ENCODE measurements at places on chromosomes 7 and 10. TPM values are rescaled to one million over a fixed set of nuclear protein-coding genes. Genes with fewer than 3 reads are reported as not detected.

DNA sequence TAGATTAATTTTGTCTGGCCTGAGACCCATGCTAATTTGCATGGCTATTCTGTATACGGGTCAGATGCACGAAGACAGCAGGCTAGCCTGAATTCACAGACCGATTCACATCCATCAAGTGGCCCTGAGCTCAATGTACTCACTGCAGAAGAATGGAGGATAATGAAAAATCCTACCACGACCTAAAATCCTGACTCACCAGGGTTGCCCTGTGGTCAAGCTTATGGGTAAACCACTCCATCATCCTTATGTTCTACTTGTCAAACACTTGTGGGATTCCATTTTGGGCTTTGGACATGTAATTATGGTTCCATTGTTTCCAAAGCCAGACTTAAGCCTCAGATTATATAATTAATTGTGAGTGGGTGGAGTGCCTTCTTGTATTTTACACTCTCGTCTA is 110.4 kb upstream of the ZNF438 start:
- peak; percentile 83 for DNase-seq

DNA sequence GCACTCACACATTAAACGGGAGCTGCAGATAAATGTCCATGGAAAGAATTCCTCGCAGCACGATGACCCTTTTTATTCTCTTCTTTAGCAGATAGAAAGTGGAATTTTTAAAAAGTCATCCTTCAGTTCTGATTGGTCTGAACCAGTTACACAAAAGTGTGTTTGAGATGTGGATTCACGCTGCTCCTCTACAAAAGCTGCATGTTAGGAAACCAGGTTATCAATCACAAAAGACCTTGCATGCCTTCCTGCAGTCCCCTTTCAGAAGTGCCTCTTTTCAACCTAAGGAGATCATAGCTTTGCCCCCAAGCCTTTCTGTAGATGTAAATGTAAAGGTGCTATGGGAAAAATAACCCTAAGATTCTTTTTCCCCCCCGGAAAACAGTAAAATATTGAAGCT is 299.7 kb downstream of the PLXDC2 start:
- no peak for DNase-seq

DNA sequence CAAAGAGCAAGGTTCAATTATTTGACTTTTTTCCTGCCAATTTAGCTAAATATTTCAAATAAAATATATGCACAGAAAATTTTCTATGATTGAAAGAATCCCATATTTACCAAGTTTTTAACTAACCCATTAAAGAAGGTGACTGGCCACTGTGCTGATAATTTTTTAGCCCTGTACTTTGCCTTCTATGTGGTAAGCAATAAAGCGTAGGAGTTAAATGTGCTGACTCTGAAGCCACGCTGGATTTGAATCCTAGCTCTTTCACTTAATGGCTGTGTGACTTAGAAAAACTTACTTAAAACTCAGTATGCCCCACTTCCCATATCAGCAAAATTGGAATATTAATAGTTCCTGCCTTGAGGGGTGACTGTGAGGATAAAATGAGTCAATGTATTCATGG is 82.1 kb downstream of the NEUROD6 start:
- no peak for DNase-seq

DNA sequence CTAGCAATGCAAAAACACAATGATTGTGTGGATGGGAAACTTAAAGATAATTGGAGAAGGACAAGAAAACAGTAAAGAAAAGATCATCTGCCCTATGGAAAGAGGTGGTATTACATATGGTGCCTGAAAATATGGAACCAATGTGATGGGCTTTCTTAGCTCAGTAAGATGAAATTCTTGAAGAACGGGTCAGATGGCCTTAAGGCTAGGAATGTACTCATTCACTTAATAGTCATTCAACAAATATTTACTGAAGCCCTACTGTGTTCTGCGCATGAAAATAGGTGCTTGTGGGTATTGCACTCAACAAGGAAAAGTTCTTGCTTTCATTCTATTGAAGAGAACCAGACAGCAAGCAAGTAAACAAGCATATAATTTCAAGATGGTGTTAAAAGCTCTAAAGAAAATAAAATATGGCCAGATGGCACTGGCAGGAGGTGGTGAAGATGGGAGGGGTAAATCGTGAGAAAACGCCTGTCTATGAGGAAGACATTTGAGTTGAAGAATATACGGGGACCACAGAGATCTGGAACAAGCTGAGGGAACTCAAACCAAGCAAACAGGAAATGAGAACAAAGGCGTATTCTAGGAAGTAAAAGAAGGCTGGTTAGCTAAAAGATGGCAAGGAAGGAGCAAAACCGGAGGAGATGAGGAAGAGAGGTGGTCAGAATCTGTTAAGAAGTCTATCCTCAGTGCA is 179.7 kb downstream of the ANK3 start:
- DNase-seq = peak; percentile 6

- no peak for DNase-seq
Observed at GRCh38 chr10:24551161-24551560, 172.5 kb downstream of the ARHGAP21 start.

GRCh38 chr7:99372275-99373090 is 2.0 kb upstream of the ARPC1B start:
- DNase-seq = peak; percentile 84

GRCh38 chr10:71590781-71591350 is 128.7 kb downstream of the C10orf105 start:
- no peak for DNase-seq

DNA sequence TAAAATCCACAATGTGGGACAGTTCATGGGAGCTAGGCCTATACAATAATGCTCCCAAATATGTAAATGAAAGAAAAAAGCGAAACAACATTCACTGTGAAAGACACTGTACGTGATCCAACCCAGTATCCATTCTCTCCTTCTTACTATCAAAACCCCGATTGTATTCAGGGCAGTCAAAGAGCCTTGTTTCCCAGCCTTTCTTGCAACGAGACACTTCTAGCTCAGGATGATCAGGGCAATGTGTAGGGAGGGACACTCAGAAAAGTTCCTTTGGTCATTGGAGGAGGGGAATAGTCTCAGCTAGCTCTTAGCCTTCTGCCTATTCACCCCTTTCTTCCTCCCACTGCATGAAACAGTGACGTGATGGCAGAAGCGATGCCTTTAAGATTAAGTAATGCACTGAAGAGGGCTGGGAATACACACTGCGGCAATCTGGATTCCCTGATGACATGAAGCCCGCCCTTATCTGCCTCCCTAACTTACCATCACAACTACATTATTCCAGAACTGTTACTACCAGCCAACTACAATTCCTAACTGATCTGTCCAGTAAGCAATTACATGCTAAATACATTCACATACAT is 27.3 kb downstream of the UBE2H start:
- no peak for DNase-seq

DNA sequence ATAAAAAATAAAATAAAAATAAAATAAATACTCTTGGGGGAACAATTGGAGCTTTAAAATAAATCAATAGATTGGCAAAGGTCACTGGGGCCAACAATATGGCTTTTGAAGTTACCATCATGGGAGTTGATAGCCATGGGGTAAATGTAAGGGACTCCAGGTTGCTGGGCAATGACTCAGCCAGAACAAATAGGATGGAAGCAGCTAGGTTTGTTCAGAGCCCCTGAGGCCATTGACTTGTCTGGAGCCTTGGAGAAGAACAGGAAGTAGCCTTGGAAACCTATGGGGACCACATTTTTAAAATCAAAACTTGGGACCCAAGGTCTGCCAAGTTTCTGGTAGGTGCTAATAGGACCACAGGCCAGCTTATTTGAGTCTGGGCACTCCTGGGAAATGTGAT is 20.2 kb upstream of the FRA10AC1 start:
- peak; percentile 5 for DNase-seq

- no peak for DNase-seq
Observed at GRCh38 chr7:97313900-97314299, 196.4 kb downstream of the SDHAF3 start.

- DNase-seq = no peak
Observed at GRCh38 chr7:71824006-71824760, 588.0 kb downstream of the CALN1 start.

- DNase-seq = no peak
Observed at GRCh38 chr10:69181433-69181832, 1.4 kb downstream of the SUPV3L1 start.

DNA sequence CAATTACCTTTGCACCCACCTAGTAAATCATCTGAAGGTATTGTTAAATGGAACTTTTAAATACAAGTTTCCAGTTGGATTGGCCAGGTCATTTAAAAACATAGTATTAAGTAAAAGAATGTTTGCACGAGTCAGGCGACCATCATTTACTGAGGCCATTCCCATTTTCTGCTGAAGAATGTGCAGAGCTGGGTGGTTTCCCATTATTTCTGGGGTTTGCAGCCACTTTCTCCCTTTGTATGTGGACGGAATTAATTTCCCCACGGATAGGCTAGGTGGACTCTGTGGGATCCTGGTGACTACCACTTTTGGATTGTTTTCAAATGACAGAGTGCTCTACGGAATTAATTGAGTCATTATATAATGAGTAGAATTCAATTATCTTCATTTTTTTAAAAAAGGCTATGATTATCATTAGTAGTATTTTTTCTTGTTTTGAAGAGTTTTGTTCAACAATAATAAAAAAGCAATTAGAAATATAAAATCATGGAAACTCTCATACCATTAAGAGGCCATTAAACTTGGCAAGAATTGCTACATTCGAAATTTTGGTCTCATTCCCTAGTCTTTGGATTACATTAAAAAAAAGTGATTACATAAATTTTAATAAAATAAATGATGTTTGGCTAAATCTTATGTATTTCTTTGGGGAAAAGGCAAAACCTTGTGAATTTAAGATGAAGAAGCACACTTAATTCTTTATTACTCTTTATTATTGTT is 120.4 kb upstream of the FZD8 start:
- no peak for DNase-seq

DNA sequence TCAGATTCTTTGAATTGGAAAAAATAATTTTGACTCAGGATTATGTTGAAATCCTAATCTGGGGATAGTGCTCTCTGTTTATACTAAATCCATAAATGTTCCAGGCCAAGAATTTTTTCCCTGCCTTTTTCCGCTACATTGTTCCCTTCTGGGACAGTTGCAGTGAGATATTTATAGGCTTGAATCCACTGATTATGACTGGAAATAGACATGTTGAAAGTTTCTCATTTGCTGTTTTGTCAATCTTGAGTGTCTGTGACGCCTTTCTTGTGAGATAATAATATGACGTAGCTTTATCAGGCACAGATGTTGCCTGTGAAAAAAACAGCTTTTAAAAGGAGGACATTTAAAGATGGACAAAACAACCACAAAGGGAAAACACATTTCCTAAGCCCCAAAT is 155.9 kb downstream of the ARID5B start:
- DNase-seq = no peak

- DNase-seq = no peak
Observed at GRCh38 chr10:3395458-3395861, 222.9 kb upstream of the PITRM1 start.

GRCh38 chr7:155732286-155732685 is 80.0 kb downstream of the SHH start:
- DNase-seq = no peak

GRCh38 chr10:125684581-125684980 is 1.6 kb upstream of the TEX36 start:
- DNase-seq = no peak

GRCh38 chr10:90912174-90912573 is 8.7 kb downstream of the ANKRD1 start:
- DNase-seq = no peak

DNA sequence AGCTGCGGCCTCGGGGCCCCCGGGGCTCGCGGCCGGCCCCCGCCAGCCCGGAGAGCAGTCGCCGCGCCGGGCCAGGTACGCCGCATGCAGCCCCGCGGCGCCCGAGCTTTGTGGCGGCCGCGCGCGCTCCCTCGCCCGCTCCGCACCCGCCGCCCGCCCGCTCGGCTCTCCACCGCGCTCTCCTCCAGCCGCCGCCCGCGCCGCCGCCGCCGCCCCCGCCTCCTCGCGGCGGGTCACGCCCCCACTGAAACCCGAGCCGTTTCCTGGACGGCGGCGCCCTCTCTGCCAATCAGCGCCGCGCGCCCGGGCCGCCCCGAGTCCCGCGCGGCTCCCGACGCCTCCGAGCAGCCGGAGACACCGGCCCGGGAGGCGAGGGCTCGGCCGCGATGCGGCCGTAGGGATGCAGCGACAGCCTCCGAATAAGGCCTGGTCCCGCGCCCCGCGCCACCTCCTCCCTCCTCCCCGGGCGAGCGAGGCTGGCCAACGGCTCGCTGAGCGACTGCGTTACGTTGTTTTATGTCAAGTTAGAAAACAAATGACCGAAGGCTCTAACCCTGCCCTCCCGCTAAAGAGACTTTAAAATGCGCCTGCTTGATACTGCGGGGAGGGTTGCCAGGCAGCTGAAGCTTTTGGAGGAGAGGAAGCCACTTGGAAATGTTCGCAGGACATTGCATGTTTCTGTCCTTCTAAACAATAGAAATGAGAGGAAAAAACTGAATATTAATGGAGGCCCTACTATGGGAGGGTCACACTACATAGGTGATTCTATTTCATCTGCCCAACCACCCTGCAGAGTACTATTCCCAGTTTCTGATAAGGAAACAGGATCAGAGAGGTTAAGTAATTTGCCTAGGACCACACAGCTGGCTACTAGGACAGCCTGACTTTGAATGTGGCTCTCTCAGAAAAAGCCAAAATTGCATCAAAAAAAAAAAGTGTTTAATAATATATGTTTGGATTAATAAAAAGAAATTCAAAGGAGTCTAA is at the start of gene FGFR2:
FGFR2 (minus strand) TSS at position 182 of the 987 bp plus-strand sequence. CDS start 4,627 bp downstream, outside the sequence.
- no peak for DNase-seq

- DNase-seq = peak; percentile 53
Observed at GRCh38 chr10:113226399-113226798, 276.4 kb downstream of the TCF7L2 start.

The ANKRD30A gene
- total RNA-seq = not detected

The NUTM2A gene
- 0.35 TPM for total RNA-seq

The OGDH gene
- 105 TPM for total RNA-seq

The CLEC2L gene
- not detected for total RNA-seq

The SDK1 gene
- total RNA-seq = 30.9 TPM

The SYNPO2L gene
- not detected for total RNA-seq

The EN2 gene
- 0.05 TPM for total RNA-seq

The NUTM2E gene
- not detected for total RNA-seq

The BMPER gene
- total RNA-seq = 0.35 TPM

The FAM20C gene
- total RNA-seq = 34.9 TPM

The ADCY1 gene
- 0.10 TPM for total RNA-seq

The VGF gene
- total RNA-seq = 1.2 TPM

The IGFBP1 gene
- total RNA-seq = 0.17 TPM

The DENND10 gene
- 82.3 TPM for total RNA-seq

Data from renal cortical epithelial cell (primary cell).